ENCODE measurements at places on chromosomes 6 and 20.

DNA sequence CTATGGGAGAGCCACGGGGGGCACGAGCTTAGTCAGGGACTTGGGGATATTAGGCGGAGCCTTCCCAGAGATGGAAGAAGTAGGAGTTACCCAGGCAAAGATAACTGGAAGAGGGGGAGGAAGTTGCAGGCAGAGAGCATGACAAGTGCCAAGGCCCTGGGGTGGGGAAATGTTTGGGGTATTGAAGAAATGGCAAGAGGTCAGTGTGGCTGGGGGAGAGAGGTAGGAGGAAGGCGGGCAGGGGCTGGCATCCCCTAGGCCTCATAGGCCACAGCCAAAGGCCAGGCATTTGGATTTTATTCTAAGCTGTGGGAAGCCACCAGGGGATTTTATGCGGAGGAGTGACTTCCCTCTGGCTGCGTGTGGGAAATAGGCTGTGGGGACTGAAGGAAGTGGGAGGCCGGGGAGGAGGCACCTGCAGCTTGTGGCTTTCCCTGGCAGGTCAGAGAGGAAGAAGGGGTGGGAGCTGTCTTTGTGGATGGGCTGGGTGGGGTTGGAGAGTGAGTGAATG lies 22.7 kb downstream of the SNAI1 start:
- no peak for DNase-seq

DNA sequence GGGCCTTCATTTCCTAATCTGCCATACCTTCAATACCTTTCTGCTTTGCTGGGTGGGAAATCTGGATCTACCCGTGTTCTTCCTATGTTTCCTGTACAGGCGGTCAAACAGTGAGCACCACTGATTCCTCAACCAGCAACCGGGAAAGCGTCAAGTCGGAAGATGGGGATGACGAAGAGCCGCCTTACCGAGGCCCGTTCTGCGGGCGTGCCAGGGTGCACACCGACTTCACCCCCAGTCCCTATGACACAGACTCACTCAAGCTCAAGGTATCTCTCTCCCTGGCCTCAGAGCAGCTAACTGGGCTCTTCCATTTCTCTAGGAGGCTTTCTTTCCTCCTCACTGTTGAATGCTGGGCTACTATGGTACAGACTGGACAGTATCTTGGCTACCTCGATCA lies 190.1 kb downstream of the SASH1 start:
- DNase-seq = no peak

GRCh38 chr6:46994933-46995332 lies 47.2 kb downstream of the ADGRF1 start:
- DNase-seq = no peak

GRCh38 chr6:140017470-140017869 lies 643.0 kb upstream of the CITED2 start:
- no peak for DNase-seq

- no peak for DNase-seq
Observed at GRCh38 chr6:354631-355280, 36.8 kb upstream of the IRF4 start.
